ENCODE measurements at places on chromosomes 2 and 18.

DNA sequence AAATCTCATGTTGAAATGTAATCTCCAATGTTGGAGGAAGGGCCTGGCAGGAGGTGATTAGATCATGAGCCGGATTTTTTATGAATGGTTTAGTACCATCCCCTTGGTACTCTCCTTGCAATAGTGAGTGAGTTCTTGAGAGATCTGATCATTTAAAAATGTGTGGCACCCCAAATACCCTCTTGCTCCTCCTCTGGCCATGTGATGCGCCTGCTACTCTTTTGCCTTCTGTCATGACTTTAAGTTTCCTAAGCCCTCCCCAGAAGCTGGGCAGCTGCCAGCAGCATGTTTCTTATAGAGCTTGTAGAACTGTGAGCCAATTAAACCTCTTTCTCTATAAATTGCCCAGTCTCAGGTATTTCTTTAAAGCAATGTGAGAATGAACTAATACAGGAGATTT, 72.6 kb upstream of the FIGN start:
- no peak for ATAC-seq

DNA sequence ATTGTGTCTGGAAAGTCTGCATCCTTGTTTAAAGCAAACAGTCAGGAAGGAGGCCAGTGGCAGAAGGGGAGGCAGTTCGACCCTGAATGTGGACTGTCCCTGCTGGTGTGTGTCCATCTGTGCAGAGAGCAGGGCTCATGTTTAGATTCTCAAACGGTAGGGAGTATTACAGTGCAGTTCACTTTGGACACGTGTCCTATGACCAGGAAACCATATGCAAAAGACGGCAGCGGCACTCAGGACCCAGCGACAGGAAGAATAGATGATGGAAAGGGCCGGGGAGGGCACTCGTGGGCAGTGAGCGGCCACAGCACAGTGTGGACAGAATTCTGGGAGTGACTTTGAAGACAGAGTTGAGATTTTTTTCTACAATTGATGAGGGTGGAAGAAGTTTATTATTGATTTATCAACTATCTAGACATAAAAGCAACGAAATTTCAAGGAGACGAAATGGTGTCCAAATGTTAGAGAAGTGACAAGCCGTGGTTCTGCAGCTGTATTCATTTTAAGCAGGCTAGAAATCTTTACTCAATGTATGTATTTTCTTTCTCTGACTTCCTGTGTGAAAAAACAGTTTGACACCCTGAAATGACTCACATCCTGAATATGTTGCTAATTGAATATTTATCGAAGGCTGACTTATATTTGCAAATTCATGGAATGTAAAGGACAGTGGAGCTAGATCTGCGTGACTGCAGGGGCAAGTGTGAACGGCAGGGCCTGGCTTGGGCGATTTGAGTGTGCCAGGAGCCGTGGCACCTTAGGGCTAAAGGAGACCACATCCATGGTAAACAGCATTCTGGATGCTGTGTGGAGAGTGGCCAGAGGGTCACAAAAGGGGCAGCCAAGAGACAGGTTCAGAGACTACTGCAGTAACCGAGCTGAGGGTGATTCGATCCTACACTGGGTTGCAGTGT, 214.2 kb downstream of the PTGR3 start:
- ATAC-seq, result peak; percentile 89

DNA sequence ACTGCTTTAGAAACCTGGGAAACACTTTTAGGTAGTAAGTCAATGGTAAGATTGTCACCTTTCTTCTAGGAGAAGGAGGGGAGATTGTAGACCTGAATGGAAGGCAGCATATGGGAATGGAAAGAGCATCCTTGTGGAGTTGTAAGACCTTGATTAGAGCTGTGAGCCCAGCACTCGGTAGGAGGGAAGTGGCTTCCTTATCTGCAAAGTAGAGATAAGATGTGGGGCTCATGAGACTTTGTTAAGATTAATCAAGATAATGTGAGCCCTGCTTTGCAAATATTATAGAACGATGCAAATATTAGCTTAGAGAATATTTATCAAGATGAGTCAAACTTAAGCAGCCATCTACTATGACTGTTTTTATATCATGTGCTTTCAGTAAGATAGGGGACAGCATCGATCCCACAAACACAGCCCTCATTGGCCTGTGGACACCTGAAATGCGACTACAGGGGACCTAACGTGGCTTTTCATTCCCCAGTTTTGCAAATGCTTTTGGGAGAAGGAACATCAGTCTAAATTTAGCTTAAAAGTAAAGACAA, 243.7 kb downstream of the LTBP1 start:
- ATAC-seq, result no peak

DNA sequence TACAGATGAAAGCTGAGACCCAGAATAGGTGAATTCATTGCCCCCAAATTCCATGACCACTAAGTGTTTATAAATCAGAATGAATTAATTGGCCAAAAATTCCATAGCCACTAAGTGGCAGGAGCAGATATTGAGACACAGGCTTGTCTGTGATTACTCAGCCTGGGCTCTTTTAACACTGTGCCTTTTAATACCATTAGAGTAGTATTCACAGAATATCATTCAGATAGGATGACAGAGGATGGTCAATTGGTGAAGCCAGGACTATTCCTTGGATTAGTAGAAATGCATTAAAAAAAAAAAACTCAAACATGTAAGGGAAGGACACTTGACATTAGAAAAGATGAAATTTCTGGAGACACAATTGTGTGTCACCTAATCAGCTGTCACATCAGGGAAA, 698.6 kb downstream of the DCC start:
- ATAC-seq, result peak; percentile 65

DNA sequence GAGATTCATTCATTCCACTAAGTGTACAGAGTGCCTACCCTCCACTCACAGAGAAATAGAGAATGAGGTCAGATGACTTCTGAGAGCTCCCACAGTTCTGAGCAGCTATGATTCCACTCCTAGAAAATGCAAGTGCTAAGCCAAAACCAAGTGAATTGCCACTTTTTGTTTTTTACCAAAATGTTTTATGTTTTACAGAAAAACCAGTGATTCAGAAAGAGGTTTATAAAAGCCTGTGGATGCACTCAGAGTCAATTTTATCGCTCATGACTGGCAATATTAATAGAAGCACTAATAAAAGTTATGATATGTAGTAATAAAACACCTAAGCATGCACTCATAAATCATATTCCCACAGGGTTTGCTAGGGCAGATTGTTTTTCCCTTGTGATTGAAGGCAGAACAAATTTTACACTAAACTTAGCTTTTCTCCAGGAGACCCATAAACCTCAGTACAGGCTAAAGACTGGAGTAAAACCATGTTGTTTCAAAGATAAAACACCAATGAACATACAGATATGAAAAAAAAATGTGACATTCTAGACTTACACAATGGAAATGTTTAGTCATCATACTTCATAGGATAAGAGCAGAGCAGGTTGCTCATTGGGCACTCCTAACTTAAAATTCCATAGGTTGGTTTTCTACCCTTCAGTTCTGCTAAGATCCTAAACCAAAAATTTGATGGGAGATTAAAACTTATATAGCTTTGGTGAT, 67.5 kb downstream of the PDK1 start:
- ATAC-seq, result no peak

DNA sequence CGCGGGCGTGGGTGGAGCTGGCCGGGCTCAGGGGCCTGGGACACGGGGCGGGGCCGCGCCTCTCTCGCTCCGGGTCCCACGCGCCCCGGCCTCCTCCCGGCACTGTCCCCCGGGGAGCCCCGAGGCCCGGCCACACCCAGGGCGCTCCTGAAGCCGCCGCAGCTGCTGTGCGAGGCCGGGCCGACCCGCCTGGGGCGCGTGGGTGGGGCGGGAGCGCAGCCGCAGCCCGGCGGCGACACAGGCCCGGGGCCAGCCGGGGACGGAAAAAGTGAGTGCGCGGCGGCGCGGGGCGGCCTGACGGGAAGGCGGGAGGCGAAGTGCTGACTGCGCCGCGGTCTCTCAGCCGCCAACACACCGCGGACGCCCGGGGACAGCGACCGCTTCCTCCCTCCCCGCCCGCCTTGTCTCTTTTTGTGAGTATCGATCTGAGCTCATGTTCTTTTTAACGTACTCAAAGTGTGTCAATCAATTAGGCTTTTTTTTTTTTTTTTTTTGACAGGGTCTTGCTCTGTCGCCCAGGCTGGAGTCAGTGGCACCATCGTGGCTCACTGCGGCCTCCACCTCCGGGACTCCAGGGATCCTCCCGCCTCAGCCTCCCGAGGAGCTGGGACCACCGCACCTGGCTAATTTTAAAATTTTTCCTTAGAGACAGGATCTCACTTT, 14.5 kb downstream of the PDCD1 start:
- peak; percentile 96 for ATAC-seq

DNA sequence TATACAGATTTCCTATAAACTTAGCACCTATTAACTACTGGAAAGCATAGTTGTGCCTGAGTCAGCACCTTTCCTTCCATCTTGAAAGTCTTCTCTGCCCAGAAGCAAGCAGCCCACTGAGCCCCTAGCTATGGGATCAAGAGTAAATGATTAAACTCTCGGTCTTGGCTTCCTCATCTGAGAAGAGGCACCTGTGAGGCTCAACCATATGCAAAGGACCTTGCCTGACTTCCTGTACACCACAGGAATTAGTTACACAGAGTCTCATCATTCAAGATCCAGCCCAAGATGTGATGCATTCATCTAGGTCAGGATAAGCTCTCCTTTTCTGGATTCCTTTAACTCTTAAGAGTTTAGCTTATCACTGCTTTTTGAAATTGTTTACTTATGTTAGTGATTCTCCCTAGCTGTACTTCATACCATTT, 96.0 kb downstream of the CDH2 start:
- ATAC-seq, result no peak

DNA sequence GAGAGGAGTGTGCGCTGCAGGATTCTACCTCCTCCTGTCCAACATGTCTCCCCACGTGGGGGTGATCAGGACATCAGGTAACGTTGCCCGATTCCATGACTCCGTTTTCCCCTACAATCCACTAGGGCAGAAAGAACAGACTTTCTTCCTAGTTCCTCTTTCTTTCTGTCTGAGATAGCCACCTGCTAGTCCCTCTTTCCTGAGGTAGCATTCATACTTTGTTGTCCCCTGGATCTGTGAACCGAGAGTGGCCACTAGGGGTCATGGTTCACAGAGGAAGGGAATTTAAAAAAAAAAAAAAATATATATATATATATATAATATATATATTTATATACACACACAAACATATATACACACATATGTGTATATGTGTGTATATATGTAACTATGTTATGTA, 210.0 kb upstream of the ZNF521 start:
- ATAC-seq, result no peak

DNA sequence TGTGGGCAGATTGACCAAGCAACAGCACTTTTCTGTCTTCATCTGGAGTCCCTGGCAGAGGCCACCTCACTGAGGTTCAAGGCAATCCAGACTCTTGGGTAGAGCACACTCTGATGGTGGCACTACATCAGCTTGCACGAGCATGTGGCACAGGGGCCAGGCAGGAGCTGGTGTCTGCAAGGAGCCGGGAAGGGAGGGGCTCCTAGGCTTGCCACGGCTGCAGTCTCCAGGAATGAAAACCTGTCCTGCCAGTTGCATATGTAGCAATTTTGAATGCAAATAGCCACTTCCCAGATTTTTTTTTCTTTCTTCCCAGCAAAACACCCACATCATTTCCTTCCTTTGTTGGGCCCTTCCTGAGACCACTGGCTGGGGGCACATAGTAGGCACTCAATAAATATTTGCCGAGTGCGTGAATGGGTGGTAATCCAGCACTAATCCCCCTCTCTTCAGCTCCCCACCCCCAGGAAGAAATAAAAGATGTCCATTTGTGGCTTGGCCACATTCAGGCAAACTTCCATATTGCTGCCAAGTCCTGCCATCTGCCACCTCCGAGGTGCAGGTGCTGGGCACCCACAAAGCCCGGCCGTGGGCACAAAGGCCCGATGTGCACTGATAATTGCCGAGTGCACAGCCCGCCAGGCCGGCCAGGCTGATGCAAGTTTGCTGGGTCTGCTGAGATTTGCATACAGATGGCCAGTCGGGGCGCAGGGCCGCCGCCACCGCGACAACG, 72.4 kb downstream of the MYCN start:
- ATAC-seq, result no peak

DNA sequence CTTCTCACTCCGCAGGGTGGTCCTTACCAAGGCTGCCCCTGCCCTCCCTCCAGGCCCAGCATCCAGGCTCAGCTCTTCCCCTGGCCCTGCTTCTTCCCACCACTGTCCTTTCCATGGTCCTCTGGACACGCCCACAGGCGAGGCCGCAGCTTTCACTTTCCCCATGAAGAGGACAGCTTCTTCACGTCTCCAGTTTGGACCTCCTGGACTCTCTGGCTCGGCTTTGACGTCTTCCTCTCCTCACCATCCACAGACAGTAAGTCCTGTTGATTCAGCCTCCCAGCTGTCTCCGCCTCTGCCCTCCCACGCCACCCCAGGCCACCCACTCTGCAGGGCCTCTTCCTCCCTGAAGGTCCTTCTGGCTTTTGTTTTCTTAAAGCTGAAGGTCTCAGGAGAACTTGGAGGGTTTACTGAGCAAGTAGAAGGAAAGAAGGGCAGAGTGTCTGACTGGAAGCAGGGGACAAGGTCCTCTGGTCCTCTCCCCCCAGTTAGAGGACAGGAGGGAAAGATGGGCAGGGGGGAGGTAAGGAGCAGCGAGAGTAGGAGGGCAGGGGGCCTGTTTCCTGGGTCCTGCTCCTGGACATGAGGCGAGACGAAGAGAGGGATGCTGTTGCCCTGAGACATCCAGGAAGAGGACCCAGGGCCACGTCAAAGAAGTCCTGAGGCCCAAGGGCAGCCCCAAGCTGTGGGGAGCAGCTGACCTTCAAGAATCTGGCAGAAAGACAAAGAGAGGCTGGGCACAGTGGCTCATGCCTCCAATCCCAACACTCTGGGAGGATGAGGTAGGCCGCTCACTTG, 24.7 kb upstream of the NMUR1 start:
- no peak for ATAC-seq

GRCh38 chr2:9247786-9248185, 41.2 kb downstream of the ASAP2 start:
- ATAC-seq, result no peak

- ATAC-seq, result no peak
These were observed 42.4 kb downstream of the GYPC start for GRCh38 chr2:126698376-126698775.

- no peak for ATAC-seq
These were observed 2.5 kb downstream of the PAX3 start for GRCh38 chr2:222296311-222296741.

DNA sequence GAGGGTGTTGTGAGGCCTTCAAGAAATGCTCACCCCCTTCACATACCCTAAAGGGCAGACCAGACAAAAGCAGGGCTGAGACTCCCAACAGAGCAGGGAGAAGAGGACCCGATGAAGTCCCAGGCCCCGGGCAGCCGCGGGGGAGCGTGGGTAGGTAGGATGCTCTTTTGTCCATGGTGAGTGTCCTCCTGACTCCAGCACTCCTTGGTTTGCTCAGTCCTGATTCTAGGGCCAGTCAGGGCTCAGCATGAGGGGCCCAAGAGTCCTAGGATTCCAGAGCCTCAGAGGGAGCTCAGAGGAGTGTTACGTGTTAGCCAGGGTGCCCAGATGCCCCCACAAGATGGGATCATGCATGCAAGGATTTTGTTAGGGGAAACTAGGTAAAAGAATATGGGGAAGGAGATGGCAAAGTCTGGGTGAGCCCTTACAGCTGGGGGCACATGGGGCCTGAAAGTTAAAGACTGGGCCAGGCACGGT, 64.8 kb downstream of the SMAD7 start:
- ATAC-seq, result no peak

- ATAC-seq, result no peak
These were observed 27.4 kb downstream of the EVX2 start for GRCh38 chr2:176056406-176056805.

- no peak for ATAC-seq
These were observed 51.2 kb upstream of the UGP2 start for GRCh38 chr2:63790491-63790890.
